Activated CD4-positive, alpha-beta memory T cell treated with anti-CD3 and anti-CD28 coated beads, Interleukin-2, amount 10 ng/mL, durations not matched to agents 7 days and 5 days (primary cell): ENCODE measurements at places on chromosomes 6 and 20.

- no peak overlapping the region for H3K27ac ChIP-seq
- no peaks in the 10 kb centered on the region for H3K27me3 ChIP-seq
- no peak for DNase-seq
- H3K4me3 ChIP-seq: no peak overlapping the region
- H3K36me3 ChIP-seq: peaks cover 32% of the 10 kb centered on the region
- peaks cover 6% of the 10 kb centered on the region for H3K4me1 ChIP-seq
These were observed 16.6 kb downstream of the ZUP1 start for GRCh38 chr6:116651916-116652315.

DNA sequence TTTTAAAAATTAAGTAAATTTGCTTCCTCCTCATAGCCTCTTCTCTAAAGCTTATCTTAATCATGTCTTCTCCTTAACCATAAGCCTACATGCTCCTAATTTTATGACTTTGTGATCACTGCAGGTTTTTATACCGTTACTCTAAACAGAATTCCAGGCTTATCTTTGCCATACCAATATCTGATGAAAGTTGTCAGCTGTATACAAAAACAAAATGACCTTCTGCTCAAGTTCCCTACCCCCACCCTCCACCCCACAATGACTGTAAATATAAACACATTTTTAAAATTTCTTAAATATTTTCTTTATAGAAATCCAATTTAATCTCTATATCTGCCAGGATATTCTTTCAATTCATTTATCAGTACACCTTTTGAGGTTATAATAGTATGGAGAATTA, 60.5 kb upstream of the SGK1 start:
- no peak overlapping the region for H3K4me3 ChIP-seq
- peak overlapping the region; percentile 16 for H3K27ac ChIP-seq
- peaks cover 30% of the 10 kb centered on the region for H3K4me1 ChIP-seq
- H3K27me3 ChIP-seq: no peaks in the 10 kb centered on the region

DNA sequence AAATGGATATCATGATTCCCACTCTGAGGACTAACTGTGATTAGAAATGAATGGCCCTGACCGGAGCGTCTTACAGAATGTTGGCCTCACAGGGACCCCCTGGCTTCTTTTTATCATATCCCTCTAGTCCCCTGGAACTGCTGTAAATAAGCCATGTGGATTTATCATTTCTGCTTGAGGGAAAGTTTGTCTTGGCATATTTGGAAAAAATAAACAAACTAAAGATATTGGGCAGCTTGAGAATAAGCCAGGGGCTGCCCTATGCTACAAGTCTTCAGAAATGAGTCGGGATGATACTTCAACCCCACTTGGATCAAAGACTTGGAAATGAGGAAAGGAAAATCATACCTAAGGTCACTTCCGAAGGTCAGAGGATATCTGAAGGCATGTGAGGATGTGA, 179.1 kb downstream of the THBS2 start:
- H3K4me1 ChIP-seq: no peaks in the 10 kb centered on the region
- H3K4me3 ChIP-seq: no peak overlapping the region
- DNase-seq: no peak
- no peaks in the 10 kb centered on the region for H3K27me3 ChIP-seq

GRCh38 chr20:17685168-17685567, 3.1 kb upstream of the RRBP1 start:
- peaks cover 60% of the 10 kb centered on the region for H3K27me3 ChIP-seq
- no peak overlapping the region for H3K4me3 ChIP-seq
- H3K4me1 ChIP-seq: peaks cover 13% of the 10 kb centered on the region

DNA sequence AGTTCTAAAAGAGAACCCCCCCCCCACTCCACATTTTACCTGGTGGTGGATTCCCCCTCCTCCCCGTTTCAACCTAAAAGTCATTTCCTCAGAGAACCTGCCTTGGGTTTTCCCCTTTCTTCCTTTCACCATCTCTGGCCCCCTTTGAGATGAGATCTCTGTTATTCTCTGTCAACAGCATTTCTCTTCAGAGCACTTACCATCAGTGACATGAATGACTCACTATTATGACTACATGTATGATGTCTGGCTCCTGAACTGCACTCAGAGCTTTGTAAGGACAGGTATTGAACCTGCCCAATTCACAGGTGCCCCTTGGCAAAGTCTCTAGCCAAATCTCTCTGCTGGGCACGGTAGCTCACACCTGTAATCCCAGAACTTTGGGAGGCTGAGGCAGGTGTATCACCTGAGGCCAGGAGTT, 61.4 kb upstream of the JARID2 start:
- H3K27ac ChIP-seq: peak overlapping the region; percentile 22
- H3K36me3 ChIP-seq: no peaks in the 10 kb centered on the region
- DNase-seq: no peak
- peaks cover 8% of the 10 kb centered on the region for H3K4me1 ChIP-seq
- H3K27me3 ChIP-seq: no peaks in the 10 kb centered on the region

DNA sequence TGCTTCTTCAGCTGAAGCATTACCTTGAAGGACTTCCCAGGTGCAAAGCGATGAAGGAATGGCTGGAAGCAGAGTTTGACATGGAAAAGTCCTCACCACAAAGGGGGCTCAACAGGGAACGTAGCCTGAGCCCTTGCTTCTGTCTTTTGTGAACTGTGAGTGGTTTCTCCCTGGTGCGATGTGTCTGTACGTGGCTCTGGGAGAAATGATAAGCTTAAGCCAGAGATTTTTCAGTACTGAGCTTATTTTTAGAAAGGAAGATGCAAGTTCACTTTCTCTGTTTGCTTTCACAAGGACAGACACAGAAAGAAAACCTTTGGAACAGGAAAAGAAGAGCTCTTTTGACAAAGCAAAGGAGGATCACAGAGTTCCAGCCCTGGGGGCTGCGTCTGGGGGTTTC, 79.4 kb downstream of the DACT2 start:
- peaks cover 6% of the 10 kb centered on the region for H3K27me3 ChIP-seq
- DNase-seq: no peak
- no peak overlapping the region for H3K27ac ChIP-seq

GRCh38 chr6:32604434-32604877, 14.8 kb upstream of the HLA-DRB1 start:
- H3K27me3 ChIP-seq: no peaks in the 10 kb centered on the region
- peaks cover 10% of the 10 kb centered on the region for H3K36me3 ChIP-seq
- no peak overlapping the region for H3K4me3 ChIP-seq
- DNase-seq: no peak
- peaks cover 33% of the 10 kb centered on the region for H3K4me1 ChIP-seq

GRCh38 chr20:4508773-4509172, 212.9 kb upstream of the PRND start:
- no peaks in the 10 kb centered on the region for H3K36me3 ChIP-seq
- no peak overlapping the region for H3K27ac ChIP-seq
- no peaks in the 10 kb centered on the region for H3K4me1 ChIP-seq
- peaks cover 31% of the 10 kb centered on the region for H3K27me3 ChIP-seq

DNA sequence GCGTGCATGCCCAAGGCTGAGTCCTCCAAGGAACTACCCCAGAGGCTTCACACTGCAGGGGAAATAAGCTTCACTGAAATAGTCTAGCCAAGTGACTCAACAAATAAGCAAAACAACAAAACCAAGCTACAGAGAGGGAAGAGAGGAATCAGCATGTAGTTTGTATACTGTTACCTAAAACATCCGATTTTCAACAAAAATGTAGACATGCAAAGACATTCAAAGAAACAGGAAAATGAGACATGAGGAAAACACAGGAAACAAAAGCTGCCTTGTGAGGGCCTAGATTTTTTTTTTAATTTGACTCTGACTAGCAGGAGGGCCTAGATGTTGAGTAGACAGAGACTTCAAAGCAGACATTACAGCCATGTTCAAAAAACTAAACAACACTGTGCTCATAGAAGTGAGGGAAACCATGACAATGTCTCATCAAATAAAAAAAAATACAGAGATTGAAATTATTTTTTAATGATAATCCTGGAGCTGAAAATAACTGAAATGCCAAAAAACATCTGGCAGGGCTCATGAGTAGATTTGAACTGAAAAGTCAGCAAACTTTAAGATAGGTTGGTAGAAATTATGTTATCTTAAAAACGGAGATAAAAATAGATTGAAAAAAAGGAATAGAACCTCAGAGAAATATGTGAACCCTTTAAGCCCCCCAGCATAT, 16.4 kb upstream of the KIF25 start:
- H3K27me3 ChIP-seq: peaks cover 8% of the 10 kb centered on the region
- no peak overlapping the region for H3K4me3 ChIP-seq
- H3K36me3 ChIP-seq: no peaks in the 10 kb centered on the region

DNA sequence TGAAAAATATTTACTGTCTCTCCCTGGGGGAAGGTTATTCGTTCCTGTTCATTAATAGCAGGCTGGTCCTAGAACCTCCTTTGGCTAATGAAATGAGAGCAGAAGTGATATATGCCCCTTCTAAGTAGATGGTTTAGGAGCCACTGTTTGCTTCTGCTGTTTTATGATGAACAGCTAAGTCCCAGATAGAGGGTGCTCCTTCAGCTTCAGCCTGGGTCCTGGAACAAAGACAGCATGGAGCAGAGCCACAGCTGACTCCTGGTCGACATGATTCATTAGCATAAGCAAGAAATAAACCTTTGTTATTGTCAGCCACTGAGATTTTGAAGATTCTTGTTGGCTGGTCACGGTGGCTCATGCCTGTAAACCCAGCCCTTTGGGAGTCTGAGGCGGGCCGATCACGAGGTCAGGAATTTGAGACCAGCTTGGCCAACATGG, 47.8 kb upstream of the ARMC2 start:
- H3K27ac ChIP-seq: no peak overlapping the region
- H3K4me1 ChIP-seq: peaks cover 52% of the 10 kb centered on the region
- no peak overlapping the region for H3K4me3 ChIP-seq
- DNase-seq: no peak

DNA sequence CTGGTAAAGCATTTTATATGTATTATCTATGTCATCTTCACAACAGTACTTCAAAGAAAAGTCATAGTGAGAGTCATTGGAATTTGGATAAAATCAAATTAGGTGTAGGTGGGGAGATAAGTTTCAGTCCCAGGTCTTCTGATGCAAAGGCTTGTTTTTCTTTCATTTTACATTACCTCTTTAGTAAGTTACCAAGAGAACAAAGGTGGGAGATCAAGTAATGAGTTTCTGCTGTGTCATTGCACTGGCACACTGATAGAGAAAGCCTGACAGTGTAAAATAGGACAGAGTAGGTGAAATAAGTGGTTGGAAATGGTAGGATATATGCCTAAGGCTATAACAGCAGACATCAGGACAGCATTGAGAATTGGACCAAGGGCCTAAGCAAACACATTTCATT, 250.4 kb downstream of the NKAIN2 start:
- no peak for DNase-seq
- no peak overlapping the region for H3K4me3 ChIP-seq
- H3K27me3 ChIP-seq: no peaks in the 10 kb centered on the region
- no peak overlapping the region for H3K27ac ChIP-seq
- no peaks in the 10 kb centered on the region for H3K4me1 ChIP-seq

GRCh38 chr20:16535277-16535676, 38.0 kb downstream of the KIF16B start:
- DNase-seq: no peak
- H3K4me3 ChIP-seq: no peak overlapping the region
- H3K27me3 ChIP-seq: no peaks in the 10 kb centered on the region
- no peaks in the 10 kb centered on the region for H3K36me3 ChIP-seq
- H3K4me1 ChIP-seq: no peaks in the 10 kb centered on the region

DNA sequence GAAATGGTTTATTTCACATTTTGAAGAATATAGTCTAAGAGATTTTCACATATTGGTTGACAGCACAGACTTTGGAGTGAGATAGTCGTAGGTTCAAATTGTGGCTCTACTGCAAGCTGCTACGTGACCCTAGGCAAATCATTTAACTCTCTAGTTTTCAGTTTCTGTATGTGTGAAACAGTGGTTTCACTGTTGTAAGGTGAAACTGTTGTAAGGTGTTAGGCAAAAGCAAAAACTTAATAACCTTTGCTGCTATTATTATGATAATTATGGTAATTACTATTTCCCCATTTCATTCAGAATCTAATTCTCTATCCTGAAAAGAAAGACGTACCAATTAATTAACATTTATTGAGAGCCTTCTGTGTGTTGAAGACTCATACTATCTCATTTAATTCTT, 144.2 kb downstream of the REV3L start:
- H3K27me3 ChIP-seq: no peaks in the 10 kb centered on the region
- peaks cover 27% of the 10 kb centered on the region for H3K36me3 ChIP-seq
- peak overlapping the region; percentile 49 for H3K27ac ChIP-seq
- H3K4me3 ChIP-seq: no peak overlapping the region
- H3K4me1 ChIP-seq: peaks cover 15% of the 10 kb centered on the region
- no peak for DNase-seq

DNA sequence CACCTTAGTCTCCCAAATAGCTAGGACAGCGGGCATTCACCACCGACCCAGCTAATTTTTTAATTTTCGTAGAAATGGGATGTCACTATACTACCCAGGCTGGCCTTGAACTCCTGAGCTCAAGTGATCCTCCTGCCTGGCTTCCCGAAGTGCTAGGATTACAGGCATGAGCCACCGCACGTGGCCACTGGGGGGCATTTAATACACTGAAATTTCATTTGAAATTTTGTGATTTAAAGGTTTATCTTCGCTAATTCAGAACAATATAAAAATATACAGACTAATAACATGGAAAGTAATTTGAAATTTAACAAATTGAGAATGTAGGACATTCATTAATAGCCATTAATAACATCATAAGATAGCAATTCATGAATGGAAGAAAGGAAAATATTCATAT, 20.5 kb upstream of the TBC1D32 start:
- H3K27me3 ChIP-seq: peaks cover 30% of the 10 kb centered on the region
- no peaks in the 10 kb centered on the region for H3K4me1 ChIP-seq
- H3K36me3 ChIP-seq: no peaks in the 10 kb centered on the region
- no peak overlapping the region for H3K4me3 ChIP-seq
- DNase-seq: no peak

DNA sequence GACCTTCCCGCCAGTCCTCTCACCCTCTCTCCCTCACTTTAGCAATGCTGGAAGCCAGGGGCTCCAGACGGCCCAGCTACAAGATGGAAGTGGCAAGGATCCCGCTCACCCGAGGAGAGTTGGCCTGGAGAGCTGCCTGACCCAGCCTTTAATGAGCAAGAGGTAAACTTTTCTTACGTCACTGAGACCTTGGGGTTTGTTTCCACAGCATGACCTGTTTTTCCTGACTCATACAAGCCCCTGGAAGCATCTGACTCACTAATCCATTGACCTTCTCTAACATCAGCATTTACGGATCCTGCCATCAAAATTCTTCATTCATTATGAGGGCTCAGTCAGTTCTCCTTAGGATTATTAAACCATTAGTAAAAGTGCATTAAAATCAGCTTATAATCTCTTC, 120.4 kb downstream of the MYLK4 start:
- no peaks in the 10 kb centered on the region for H3K36me3 ChIP-seq
- DNase-seq: no peak
- H3K4me3 ChIP-seq: no peak overlapping the region

GRCh38 chr6:65646544-65646943, 60.5 kb downstream of the EYS start:
- H3K27me3 ChIP-seq: no peaks in the 10 kb centered on the region
- H3K27ac ChIP-seq: no peak overlapping the region
- no peaks in the 10 kb centered on the region for H3K4me1 ChIP-seq
- H3K4me3 ChIP-seq: no peak overlapping the region
- H3K36me3 ChIP-seq: no peaks in the 10 kb centered on the region

GRCh38 chr6:47686411-47686810, 12.0 kb upstream of the ADGRF4 start:
- H3K4me1 ChIP-seq: no peaks in the 10 kb centered on the region
- H3K27ac ChIP-seq: no peak overlapping the region
- no peak overlapping the region for H3K4me3 ChIP-seq

- H3K4me1 ChIP-seq: peaks cover 21% of the 10 kb centered on the region
- no peak for DNase-seq
- H3K27me3 ChIP-seq: no peaks in the 10 kb centered on the region
These were observed 1.4 kb downstream of the PFDN4 start for GRCh38 chr20:54209216-54209813.

GRCh38 chr6:38503032-38503773, 136.5 kb downstream of the BTBD9 start:
- no peaks in the 10 kb centered on the region for H3K4me1 ChIP-seq
- no peaks in the 10 kb centered on the region for H3K27me3 ChIP-seq
- H3K36me3 ChIP-seq: no peaks in the 10 kb centered on the region
- no peak overlapping the region for H3K4me3 ChIP-seq
- no peak overlapping the region for H3K27ac ChIP-seq
